ENCODE measurements at places on chromosomes 3 and 15.
A peak's percentile ranks its signal among the peaks of the same experiment; 100 is the strongest.

GRCh38 chr15:41231422-41232226 is 556 bp downstream of the CHP1 start:
- DNase-seq: peak; percentile 54

DNA sequence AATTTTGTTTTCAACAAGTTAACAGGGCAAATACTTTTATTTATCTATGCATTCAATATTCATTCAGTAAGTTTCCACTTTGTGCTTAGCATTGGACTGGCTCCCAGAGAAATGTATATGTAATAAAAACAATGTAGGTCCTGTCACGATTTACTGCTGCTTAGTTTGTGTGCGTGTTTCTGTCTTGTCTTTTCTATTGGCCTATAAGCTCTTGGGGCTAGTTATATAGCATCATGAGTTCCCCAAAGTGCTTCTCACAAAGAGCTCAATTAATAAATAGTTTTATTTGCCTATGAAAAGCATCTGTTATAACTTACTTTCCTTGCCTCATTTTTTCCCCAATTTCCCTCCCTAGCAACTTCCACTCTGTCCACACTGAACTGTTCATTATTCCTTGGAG is 666.7 kb upstream of the NAALADL2 start:
- no peak for DNase-seq

DNA sequence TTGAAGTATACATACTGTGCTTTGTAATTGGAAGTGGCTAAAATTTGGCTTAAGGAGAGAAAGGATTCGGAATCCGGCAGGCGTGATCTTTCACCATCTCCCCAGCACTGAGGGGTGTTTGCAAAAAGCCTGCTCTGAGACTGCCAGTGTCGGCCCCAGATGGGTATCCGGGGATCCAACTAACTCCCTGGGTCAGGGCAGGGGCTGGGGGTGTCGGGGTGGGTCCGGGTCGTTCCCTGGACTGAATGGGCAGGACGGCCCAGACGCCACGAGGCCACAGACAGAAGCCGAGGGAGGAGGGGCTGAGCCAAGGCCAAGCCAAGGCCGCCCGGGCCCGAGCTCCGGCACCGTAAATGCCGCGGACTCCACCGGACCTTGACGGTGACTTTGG is 349 bp downstream of the PPIB start:
- DNase-seq: no peak

DNA sequence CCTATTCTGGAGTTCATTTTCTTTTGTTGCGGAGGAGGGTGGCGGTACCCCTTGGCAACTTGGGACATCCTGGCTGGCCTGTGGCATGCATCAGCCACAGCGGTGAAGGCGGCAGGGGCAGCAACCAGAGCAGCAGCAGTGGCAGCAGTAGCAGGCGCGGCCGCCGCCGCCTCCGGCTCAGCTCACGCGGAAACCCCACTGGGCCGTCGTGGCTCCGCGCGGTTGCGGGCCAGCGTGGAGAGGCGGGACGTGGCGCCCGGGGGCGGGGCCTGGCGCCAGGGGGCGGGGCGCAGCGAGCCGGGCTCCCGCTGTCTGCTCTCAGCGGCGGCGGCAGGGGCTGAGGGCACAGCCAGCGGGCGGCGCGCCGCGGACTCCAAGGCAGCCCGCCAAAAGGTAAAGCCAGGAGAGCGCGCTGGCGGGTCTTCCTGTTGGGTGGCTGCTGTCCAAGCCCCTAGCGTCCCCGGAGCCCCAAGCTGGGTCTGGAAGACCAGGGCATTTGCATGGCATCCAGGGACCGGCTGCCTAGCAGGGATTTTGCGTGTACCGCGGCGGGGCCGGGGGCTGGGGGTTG is 334.4 kb upstream of the THRB start:
- DNase-seq: no peak

- no peak for DNase-seq
These were observed 271.9 kb upstream of the GADL1 start for GRCh38 chr3:31166249-31166885.

- DNase-seq: no peak
These were observed 190.3 kb downstream of the MCTP2 start for GRCh38 chr15:94421706-94422105.
